Renal cortical epithelial cell (primary cell): ENCODE measurements at places on chromosomes 12 and 14.

- no peak for DNase-seq
Observed at GRCh38 chr12:62900686-62901272, 34.2 kb downstream of the PPM1H start.

DNA sequence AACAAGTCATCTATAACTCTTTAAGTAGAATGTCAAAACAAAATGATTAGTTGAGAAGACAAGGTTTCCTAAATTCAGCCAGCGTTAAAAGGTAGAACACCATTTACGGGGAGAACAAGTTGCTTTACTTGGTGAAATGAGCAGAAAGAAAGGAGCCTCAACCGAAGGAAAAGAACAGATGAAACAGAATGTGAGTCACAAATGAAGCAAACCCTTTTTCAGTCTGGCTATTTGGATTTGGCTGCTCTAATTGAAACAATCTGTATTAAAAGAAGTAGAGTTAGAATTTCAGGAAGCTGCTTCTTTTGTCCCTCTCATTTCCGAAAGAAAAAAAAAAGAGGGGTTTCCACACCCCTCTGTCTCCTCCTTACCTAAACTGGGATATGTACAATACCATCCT lies 34.6 kb downstream of the CEP128 start:
- no peak for DNase-seq

GRCh38 chr14:46279776-46280175 lies 371.8 kb downstream of the RPL10L start:
- DNase-seq, result no peak

DNA sequence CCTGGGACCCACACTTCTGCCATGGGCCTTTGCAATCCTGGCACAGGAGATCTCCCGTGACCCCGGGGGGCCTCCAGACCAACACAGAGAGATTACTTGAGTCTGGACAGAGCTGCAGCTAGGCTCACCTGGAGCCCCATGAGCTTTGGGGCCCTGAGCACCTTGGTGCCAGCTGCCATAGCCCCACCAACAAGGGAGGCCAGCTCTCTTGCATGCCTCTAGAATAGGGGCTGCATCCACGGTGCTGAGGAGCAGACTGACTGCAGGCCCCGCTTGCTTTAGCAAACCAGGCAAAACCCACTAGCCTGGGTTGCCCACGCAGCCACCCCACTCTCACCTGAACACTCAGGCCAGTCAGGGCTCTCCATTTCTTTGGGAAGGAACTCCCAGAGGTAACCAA lies 3.7 kb upstream of the OR4N2 start:
- DNase-seq, result no peak

GRCh38 chr12:124422570-124423523 lies 128.0 kb downstream of the RFLNA start:
- peak; percentile 94 for DNase-seq

DNA sequence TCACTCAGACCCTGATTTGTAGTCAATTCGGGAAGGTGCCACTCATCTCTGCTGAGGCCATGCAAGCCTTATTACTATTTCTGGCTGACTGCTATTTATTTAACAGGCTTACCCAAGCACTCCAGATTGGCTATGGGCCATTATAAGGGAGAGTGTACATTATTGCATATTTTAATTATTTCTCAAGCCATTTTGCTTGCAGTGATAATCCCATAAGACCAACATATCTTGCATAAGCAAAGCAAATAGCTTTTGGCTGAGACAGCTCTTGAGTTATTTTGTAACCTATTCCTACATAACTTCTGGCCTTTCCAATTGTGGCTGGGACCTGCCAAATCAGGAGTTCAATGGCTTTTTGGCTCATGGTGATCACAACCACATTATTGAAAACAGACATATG lies 509.6 kb upstream of the USP15 start:
- no peak for DNase-seq

GRCh38 chr14:35819591-35820540 lies 6.3 kb upstream of the BRMS1L start:
- no peak for DNase-seq

DNA sequence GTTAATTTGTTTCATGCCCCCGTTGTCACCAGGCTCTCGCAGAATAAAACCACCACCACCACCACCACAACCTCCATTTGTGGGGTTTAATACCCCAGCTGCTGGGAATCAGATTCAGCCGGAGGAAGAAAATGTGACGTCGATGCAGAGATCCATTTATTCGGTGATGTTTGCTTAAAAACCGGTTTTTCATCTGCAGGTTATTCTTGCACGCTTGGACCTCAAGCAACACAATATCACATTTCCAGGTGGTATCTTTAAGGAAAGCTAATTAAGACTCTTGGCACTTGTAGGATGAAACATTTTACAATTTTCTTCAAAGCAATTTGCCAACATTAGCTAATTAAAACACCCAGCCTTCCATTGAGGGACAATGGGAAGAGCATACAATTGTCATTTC lies 39.8 kb downstream of the SPRING1 start:
- no peak for DNase-seq

DNA sequence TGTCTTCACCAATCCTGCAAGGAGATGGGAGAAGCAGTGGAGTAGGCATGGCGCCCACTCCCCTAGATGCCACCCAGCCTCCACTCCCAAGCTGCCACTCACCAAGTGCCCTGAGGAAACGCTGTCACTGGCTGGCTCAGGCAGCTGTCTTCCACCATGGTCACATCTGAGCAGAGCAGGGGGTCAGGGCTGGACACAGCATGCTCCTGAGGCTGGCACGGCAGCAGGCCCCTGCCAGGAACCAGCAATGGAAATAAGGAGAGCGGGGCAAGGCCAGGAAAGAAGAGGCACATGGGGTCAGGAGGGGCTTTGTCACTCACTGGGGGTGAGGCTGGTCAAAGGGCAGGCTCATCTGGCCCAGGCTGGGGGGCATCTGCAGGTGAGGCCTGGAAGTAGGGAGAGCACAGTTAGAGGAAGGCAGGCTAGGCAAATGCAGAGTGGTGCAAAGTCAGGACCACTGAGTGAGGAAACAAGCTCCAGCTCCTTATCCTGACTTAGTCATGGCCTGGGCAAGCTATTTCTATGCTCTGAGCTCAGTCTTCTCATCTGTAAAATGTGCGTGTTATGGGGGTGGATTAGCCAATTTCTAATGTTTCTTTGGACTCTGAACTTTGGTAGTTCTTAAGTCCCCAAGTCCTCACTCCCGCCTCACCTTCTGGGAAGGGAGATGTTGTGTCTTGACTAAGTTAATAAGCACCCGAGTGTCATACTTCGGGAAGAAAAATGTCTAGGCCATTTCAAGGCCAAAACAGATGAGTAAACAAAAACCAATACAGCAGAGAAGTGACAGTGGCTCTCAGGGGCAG lies 8.0 kb downstream of the NAB2 start:
- DNase-seq, result no peak

DNA sequence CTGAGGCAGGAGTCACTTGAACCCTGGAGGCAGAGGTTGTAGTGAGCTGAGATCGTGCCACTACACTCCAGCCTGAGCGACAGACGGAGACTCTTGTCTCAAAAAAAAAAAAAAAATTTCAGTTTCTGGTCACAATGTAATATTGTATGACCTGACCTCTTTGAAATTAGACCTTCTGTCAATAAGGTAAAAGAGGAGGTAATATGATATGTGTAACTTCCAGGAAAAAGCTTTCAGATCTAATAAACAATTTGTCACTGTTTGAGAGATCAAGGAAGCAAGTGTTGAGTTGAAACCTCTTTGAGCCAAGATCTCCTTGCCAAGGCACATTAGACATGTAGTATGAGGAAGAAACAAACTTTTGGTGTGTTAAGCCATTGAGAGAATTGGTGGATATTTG lies 101.7 kb upstream of the ATF7IP start:
- DNase-seq, result no peak
